Kidney (tissue), 22 donors: ENCODE measurements at places on chromosomes 12 and 14. TPM values are rescaled to one million over a fixed set of nuclear protein-coding genes. Genes with fewer than 3 reads are reported as not detected.

Gene IL26
- total RNA-seq = not detected

- DNase-seq = no peak
Observed at GRCh38 chr14:53380052-53380866, 227.1 kb upstream of the DDHD1 start.

GRCh38 chr14:99325016-99325415, 53.0 kb upstream of the BCL11B start:
- DNase-seq = no peak

Gene KLHL33
- 0.72 TPM for total RNA-seq

Gene OR4Q3
- total RNA-seq = not detected

DNA sequence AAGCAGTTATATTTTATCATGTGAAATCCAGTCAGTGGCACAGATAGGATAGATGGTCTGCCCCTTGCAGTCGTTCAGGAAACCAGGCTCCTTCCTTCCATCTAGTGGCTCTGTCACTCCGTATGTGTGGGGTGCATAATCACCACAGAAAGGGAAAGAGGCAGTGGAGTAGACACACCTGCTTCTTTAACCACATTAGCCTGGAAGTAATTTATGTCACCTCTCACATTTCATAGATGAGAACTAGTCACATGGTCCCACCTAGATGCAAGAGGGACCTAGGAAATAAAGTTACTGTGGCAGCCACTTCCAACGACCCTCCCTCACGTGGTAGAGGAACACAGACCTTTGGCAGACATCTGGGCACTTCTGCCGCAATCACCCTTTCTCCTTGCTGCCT, 14.2 kb upstream of the RNU6-8 start:
- peak; percentile 10 for DNase-seq

DNA sequence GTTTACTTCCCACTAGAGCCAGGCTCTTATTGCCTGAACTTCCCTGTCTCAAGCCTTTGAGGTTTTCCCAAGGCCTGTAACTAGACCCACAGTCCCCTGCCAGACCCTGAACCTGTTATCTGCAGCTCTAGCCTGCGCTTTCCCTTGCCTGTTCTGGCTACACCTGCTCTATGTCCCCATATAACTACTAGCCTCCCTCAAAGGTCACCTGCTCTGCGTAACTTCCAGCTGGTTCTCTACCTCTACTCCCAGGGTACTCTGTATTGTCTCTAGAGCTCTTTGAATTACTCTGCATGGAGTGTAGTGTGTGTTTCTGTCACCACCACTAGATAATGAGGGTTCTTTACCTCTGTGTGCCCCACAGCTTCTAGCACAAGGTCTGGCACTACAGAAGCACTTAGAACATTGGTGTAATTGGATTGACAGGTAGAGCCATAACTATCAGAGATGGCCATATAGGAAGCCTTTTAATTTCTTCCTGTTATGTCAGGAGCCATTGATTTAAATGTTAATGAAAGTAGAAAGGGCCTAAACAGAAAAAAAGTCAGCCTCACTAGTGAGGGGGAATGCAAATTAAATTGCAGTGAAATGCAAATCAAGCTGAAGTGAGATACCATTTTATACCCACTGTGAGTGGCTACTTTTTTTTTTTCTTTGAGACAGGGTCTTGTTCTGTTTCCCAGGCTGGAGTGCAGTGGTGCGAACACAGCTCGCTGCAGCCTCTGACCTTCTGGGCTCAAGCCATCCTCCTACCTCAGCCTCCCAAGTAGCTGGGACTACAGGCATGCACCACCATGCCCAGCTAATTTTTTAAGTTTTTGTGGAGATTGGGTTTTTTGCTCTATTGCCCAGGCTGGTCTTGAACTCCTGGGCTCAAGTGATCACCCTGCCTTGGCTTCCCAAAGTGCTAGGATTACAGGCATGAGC, 47.8 kb downstream of the EID3 start:
- no peak for DNase-seq

Gene NOVA1
- 15.0 TPM for total RNA-seq

Gene SLCO1B3
- total RNA-seq = not detected

GRCh38 chr12:94795520-94795919, 145.2 kb upstream of the TMCC3 start:
- no peak for DNase-seq

Gene GLIPR1L1
- not detected for total RNA-seq

DNA sequence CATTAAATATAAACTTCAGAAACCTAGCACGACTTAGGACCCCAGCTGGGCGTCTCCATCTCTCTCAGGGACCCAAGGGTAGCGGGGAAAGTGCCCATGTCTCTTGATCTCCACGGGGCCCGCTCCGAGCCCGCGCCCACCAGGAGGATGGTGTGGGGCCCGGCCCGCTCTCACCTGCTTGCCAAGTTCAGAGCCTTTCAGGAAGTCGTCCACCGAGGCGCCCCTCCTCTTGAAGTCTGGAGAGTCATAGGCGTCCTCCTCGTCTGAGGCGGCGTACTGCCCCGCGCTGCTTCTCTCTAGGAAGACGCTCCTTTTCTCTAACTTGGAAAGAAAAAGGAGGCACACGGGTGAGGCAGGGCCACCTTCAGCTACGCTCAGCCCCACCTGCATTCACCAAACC, 96.9 kb downstream of the PIWIL1 start:
- no peak for DNase-seq

GRCh38 chr12:28191051-28192048, 1.1 kb downstream of the CCDC91 start:
- peak; percentile 30 for DNase-seq

GRCh38 chr14:97185186-97185585, 388.0 kb downstream of the VRK1 start:
- no peak for DNase-seq

Gene STON2
- 86.6 TPM for total RNA-seq

Gene ADCK1
- total RNA-seq = 8.0 TPM

GRCh38 chr12:6928703-6929407, 1.1 kb downstream of the ATN1 start:
- DNase-seq = no peak

GRCh38 chr12:103855036-103855712, 14.1 kb upstream of the NT5DC3 start:
- no peak for DNase-seq

DNA sequence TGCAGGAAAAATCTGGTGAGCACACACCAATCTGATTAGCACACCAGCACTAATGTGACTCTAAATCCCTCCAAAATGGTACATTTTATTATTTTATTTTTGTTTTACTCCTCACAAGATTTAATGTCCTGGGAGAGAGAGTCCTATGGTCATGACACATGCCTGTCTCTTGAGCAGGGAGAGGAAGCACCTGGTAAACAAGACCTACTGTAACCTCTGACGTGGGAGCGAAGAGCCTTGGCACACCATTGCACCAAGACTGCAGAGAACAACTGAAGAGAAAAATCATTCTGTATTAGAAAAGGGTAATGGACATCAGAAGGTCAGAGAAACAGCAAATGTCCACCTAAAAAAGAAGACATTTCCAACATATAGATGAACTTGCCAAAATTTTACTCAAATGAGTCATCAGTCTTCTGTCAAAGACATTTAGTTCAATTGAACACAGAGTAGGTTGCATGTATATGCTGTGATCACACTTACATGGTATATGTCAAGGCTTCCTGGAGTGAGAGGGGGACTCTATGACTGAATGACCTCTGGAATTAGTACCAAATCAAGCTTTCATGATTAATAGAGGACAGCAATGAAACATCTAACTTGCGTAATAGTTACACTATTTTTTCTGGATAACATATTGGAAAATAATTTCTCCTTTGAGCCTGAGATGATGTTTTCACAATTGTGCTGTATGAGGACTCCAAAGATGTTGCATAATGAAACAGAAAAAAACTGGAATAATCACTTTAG, 186.9 kb upstream of the FLRT2 start:
- no peak for DNase-seq

Gene NFE2
- 1.6 TPM for total RNA-seq

GRCh38 chr14:87000081-87000480, 992.9 kb downstream of the GALC start:
- no peak for DNase-seq

- no peak for DNase-seq
Observed at GRCh38 chr14:76093077-76093476, 58.6 kb upstream of the GPATCH2L start.
